ENCODE measurements at places on chromosomes 12 and 14. TPM values are rescaled to one million over a fixed set of nuclear protein-coding genes. Genes with fewer than 3 reads are reported as not detected.
A peak's percentile ranks its signal among the peaks of the same experiment; 100 is the strongest.

- DNase-seq: no peak
Measured at GRCh38 chr14:102901633-102902032, 20.8 kb upstream of the AMN start.

RNF10 gene
- total RNA-seq: 60.8 TPM

IFNG-AS1 gene
- total RNA-seq: not detected

- DNase-seq: no peak
Measured at GRCh38 chr12:5777451-5777850, 167.6 kb downstream of the ANO2 start.

- no peak for DNase-seq
Measured at GRCh38 chr14:24664366-24664765, 30.4 kb upstream of the GZMB start.

TGFB3 gene
- total RNA-seq: 1.8 TPM

- DNase-seq: no peak
Measured at GRCh38 chr12:45655186-45655585, 74.3 kb upstream of the ARID2 start.

- DNase-seq: no peak
Measured at GRCh38 chr12:28269851-28270250, 79.6 kb downstream of the CCDC91 start.

DNA sequence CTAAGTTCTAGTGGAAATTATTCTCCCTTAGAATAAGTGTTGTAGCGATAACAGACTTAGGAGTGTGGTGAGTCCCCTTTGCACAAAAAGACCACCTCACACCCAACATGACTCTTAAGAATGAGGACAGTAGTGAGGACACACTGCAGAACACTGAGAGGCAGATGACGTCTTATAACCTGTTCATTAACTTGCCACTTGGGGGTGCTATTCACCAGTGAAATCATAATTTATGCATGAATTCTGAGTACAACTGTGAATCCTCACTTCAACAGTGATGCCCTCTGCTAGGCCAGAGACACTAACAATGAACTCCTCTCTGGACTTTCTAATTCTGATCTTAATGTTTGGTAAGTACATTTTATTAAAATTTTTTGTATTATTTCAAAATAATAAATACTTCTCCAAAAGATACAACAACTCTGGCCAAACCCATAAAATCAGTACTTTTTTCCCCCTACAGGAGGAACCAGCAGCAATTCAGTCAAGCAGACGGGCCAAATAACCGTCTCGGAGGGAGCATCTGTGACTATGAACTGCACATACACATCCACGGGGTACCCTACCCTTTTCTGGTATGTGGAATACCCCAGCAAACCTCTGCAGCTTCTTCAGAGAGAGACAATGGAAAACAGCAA is 274.7 kb downstream of the DAD1 start:
- peak; percentile 60 for DNase-seq

NPAS3 gene
- total RNA-seq: 0.48 TPM

SDS gene
- not detected for total RNA-seq

SIX4 gene
- total RNA-seq: 4.1 TPM

DNA sequence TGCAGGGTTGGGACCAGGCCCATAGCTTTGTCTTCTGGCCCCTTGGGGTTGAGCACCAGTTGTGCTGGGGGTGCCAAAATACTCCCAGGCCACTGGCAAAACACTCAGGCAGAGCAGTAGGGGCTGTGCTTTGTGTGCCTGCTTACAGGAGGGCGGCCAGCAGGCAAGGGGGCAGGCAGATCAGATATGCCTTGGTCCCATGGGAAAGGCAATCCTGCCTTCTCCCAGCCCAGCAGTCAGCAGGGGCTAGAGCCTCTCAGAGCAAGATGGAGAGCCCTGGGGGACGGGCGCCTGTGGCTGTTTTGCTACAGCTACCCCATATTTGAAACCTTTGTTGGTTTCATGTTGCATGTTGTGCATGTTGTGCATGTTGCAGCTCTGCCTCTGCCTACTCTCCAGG is 36.2 kb upstream of the TMX1 start:
- DNase-seq: no peak

DNA sequence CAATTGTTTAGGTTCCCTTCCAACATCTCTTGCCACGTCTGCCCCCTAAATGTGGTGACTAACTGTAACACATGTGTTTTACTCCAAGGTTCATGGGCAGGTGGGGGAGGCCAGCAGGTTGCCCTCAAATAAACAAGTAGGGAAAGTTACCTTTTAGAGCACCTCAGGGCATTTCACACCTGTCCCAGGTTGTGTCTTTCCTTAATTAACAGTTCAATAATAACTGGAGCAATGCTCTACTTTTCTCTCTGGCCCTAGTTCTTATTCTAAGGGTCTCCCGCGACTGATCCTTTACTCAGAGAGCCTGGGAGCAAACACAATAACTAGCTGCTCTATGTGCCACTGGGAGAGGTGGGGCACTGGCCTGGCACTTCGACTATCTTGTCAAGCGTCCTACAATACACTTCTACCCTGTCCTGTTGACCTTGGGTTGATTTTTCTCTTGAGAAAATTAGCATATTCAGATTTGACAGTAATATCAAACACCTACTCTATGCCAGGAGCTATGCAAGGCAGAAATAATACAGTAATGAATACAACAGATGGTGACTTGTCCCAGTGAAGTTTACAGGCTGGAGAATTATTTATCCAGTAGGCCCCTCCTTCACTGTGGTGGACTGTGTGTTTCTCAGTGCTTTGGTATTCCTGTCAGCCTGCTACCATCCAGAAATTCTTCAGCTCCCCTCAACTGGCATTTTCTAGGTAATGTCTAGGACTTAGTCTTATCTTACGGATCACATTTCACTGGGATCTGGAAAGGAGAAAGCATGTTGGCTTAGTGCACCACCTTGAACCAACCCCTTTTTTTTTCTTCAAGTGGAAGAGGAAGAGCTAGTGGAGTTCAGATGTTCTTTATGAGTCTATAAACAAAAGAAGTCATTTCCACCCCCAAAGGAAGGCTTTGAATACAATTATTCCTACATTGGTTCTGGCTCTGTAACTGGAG is 202.6 kb downstream of the CRADD start:
- DNase-seq: peak; percentile 15

DNA sequence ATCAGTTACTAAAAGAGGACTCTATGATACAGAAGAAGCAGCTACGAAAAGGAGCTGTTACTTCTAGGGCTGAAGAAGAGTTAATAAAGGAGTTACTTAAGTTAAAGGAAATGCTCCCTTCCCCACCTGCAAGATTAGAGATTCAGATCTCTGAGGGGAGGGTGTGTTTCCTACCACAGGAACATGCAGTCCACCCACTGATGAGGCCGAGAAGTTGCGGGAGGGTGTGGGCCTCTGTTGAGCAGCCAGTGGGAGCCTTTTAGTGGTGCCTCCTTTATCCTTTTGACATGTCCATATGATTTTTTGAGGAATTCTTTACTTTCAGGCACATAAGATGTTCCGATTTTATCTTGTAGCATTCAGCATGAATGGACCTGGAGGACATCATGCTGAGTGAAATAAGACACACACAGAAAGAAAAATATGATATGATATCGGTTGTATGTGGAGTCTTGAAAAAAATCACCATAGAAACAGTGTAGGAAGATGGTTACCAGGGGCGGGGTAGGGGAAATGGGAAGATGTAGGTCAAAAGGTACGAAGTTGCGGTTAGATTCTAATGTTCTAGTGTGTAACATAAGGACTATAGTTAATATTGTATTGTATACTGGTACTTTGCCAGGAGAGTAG is 4.4 kb upstream of the M6PR start:
- DNase-seq: no peak

GRCh38 chr14:94710731-94711130 is 59.2 kb downstream of the GSC start:
- DNase-seq: no peak

DNA sequence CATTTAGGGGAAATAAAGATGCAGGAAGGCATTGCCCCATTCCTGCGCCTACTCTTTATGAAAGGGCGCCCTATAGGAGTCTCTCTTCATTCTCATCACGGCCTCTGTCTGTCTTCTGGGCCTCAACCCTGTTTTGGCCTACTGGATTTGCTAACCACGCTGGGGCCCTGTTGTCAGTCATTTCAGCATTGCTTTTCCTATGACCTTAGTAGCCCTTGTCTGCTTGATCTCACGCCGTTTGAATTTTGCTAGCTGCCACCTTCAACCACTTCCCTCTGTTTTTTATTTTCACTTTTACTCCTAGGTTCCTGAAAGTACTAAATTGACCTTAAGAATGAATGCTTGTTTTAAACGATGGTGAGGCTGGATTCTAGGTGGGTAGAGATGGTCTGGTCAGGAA is 139.0 kb downstream of the SYNE2 start:
- DNase-seq: no peak

DNA sequence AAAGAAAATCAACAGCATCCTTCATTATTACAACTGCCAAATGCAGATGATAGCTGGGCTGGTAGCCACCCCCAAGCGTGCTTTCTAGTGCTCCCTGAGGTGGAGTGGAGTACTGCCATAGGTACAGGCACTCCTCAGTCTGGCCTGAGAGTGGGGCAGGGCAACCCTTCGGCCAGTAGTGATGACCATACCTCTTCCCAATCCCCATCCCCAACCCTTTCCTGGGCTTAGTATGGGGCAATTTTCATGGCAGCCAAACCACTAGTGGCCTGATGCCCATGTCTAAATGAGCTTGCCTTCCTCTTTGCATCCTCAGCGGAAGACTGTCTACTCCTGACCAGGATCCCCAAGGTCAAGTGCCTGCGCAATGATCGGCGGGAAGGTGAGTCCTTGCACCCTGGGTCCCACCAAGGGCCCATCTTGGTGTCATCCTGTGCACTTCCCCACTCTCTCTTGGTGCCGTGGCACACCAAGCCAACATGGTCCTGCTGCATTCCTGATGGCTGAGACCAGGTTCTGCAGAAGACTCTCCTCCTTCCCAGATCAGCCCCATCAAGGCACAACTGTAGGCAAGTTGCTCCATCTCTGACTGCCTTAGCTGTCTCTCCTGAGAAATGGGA is 65.8 kb downstream of the GALNT16 start:
- DNase-seq: no peak

DNA sequence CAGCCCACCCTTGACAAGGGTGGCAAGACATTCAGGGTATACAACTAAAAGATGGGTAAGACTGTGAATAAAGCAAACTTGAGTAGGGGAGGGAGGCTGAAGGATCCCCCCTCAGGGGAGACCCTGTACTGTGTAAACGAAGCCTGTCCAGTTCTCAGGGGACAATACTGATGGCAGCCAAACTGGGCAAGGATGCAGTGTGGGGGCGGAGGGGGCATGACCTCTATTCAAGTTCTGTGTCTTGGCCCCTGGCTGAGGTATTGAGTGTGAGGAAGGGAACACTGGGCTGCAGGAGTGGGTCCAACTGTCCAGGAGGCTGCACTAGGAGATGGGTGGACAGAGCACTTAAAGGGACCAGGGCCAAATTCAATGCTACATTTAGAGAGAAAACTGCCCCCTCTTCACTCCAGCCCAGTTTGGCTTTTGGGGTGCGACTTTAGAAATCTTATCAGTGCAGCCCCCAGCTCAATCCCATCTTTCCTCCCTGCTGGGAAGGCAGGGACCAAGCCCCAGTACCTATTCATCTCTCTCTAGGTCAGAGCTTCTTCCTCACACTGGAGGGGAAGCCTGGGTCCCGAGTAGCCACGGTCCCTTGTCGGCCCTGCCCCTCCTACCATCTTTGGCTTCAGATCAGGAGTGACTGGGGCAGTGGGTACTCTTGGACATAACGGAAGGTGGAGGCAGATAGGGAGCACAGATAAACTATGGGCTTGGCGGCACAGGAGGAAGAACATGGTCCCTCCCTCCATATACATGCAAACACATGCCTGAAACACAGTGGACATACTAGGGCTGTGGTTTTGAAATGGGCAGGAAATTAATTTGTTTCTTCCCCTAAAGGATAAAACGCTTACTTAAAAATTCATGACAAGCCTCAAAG is 11.8 kb downstream of the SLC39A5 start:
- DNase-seq: no peak

Data from RPMI7951 (cell line).